ENCODE measurements at places on chromosomes 1 and 21.

DNA sequence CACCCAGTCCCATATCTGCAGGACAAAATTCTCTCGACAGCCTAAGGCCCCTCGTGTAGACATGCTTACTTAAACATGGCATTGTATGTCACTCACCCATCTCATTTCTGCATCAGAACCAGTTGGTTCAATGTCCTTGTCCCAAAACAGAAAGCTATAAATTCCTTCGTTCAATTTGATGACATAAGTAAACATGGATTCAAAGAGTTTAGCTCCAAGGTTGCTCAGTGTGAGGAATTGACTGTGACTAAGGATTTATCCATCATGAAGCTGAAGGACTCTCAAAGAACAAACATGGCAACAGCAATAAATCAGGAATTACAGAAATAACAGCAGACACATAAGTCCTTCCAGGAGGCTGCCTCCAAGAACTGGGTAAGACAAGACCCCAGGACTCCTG is 237.2 kb downstream of the TOMM20 start:
- DNase-seq: no peak

DNA sequence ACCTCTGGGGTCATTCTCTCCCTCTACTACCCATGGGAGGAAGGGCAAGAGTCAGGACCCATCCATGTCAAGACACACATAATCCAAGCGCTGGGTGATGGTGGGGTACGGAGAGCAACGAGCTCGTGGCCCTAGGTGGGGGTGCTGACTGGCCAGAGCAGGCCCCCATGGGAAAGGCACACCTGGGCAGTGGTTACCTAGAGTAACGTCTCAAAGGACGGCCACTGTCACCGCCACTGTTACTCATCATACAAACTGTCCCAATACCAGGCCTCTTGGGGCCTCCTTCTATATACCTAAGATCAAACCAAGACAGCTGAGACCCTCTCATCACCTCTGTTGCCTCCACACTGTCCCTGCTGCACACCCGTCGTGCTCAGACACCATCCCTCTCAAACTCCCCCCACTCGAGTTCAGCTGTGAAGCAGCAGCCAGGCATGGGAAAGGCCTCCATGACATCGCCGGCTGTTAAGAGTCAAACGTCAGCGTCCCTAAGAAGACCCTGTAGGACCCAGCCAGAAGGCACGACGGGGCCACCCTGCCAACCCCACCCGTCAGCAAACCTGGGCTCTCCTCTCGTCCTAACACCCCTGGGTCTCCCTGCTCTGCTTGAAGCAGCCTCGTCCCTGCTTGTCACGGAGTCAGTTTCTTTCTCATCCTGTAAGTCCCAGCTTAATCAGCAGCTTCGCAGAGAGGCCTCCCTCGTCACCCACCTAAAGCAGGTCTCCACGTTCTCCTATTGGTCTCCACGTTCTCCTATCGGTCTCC is 15.3 kb downstream of the NPHP4 start:
- DNase-seq: no peak

DNA sequence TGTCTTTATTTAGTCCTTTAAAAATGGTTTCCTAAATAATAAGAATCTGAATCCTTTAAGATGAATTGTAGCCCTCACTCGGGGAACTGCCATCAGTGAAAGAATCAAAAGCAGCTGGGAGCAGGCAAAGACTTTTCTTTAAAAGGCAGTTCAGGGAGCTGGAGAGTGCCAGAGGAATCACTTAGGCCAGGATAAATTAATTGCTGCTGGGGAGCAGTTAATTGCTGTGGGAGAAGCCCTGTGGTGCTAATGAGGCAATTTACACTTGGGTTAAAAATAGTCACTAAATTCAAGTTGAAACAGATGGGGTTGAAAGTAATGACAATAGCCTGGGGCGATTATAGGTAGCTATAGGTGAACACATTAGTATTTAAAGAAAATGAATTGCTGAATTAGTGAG is 38.7 kb upstream of the COL24A1 start:
- DNase-seq: no peak

DNA sequence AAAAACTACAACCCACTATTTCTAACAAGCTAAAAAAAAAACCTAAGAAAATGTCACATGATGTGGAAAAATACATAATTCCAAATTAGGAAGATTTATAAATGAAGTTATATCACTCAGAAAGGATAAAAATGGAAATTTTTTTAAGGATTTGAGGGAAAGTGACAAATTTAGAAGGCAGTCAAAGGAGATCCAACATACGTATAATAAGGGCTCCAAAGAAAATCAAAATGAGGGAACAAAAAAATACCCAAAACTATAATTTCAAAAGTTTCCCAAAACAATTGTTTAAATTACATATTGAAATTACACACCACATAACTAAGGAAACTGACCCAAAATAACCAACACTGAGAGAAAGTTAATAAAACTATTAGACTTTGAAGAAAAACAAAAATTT is 381.1 kb upstream of the KAZN start:
- DNase-seq: no peak

DNA sequence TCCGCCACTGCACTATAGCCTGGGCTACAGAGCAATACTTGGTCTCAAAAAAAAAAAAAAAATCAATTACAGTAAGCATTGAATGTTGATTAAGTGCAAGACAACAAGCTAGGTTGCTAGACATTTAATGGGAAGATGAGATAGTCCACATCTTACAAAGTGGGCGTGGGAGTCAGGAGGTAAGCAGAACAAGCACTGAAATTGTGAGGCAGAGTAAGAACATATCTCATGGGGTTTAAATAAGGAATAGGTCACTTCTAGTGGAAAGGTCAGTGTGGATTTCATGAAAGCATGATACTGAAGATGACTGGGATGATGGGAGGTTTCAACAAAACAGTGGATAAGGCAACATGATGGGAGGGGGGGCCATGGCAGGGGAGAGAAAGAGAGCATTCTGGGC is 1.9 kb upstream of the OLFML2B start:
- DNase-seq: no peak

DNA sequence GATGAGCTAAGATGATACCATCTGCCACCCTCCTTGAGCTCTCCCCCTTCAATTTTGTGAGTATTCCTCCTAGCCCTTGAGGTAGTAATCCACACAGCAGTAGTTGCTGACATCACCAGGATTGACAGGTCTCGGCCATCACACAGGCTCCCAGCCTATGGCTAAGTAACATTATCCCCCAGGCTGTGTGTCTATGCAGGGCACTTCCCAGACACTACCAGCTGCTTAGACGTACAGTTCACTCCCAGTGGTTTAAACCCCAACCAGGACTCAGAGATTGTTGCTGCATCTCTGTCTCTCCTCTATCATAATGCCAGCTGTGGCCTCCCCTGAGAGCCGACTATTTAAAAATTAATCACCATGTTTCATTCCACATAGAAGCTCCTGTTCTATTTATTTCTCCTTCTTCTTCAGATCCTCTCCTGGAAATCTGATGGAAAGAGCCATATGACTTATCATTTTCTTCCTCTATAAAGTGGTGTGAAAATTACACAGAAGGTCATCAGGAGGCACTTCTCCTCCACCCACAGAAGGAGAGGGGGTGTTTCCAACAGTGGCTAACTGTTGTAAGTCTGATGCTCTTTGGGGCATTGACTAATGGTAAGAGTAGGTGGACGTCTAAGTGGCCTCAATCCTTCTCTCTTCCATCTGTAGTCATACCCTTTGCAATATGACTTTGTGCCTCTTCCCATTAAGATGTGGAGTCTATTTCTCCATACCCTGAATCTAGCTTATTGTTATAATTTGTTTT is 396.3 kb downstream of the SETD4 start:
- DNase-seq: no peak

DNA sequence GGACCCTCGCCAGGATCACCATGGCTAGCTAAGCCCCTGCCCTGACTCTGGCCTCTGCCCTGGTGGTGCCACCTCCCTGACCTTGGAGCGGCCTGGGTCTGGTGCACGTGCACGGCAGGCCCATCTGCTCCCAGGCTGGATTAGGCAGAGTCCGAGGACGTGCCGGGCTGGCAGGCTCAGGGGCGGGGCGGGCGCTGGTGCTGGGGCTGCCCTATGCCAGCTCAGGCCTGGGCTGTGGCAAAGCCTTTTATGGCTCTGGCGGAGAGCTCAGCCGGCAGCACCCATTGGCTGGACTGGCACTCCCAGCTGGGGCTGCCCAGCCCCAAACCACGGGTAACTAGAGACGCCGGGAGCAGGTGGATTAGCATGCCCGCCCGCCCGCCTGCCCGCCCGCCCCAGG is 17.1 kb upstream of the EDN2 start:
- no peak for DNase-seq

- no peak for DNase-seq
Measured at GRCh38 chr1:214727274-214727673, 124.3 kb downstream of the CENPF start.
